ENCODE measurements at places on chromosomes 4 and X. TPM values are rescaled to one million over a fixed set of nuclear protein-coding genes. Genes with fewer than 3 reads are reported as not detected.

Gene FRMD7
- total RNA-seq, result not detected

Gene GUCY1A1
- not detected for total RNA-seq

Gene PCDH19
- total RNA-seq, result not detected

Gene GAGE12J
- not detected for total RNA-seq

Gene ASB12
- total RNA-seq, result not detected

Gene HS3ST1
- 0.64 TPM for total RNA-seq

Gene ZFYVE28
- total RNA-seq, result 17.3 TPM

Gene MFAP3L
- total RNA-seq, result 0.18 TPM

Gene FOXP3
- 13.8 TPM for total RNA-seq
